Ascending aorta (tissue), 2 donors: ENCODE measurements at places on chromosomes 7 and 10. TPM values are rescaled to one million over a fixed set of nuclear protein-coding genes. Genes with fewer than 3 reads are reported as not detected.
A peak's percentile ranks its signal among the peaks of the same experiment; 100 is the strongest.

Gene AOAH
- total RNA-seq, result 0.75 TPM

- no peaks in the 10 kb centered on the region for H3K36me3 ChIP-seq
- H3K4me1 ChIP-seq, result no peaks in the 10 kb centered on the region
- no peak overlapping the region for H3K27ac ChIP-seq
- no peak for DNase-seq
- no peaks in the 10 kb centered on the region for H3K27me3 ChIP-seq
- H3K4me3 ChIP-seq, result no peak overlapping the region
Measured at GRCh38 chr7:110336423-110336822, 754.5 kb upstream of the LRRN3 start.

DNA sequence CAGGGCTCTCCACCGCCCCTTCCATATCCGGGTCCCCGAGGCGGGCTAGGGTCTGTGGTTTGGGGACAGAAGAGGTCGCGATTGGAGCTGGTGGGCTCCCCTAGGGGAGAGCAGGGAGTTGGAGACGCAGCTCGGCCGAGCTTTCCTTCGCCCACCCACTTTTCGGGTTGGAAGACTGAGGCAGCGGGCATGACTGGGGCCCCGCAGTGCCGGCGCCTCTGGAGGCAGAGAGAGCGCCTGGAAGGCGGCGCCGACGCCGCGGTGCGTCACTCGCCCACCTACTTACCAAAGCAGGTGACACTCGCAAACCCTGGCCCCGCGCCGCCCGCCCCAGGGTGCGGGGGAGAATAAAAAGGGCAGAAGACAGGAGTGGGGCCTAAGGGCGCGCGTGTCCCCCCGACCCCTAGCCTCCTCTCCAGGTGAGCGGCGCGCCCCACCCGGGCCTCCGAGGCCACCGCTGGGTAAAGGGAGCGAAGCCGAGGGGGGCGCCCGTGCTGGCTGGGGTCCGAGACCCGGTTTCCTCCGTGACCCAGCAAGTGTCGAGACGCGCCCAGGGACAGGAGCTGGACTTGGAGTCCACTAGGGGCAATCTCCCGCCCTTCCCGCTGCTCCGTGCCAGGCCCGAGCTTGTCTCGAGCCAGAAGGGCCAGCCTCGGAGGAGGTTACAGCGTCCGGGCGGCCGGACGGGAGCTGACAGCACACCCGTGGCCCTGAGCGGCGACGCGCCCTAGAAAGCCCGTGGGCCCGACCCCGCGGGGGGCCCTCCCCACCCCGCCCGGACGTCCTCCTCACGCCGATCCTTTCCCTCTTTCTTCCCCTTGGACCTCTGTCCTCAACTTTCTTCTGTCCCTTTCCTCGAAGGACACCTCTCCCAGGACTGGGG is 34.4 kb upstream of the GRID1 start:
- DNase-seq, result no peak
- H3K4me3 ChIP-seq, result peak overlapping the region; percentile 92
- H3K27ac ChIP-seq, result peak overlapping the region; percentile 96

Gene MEIG1
- total RNA-seq, result not detected

GRCh38 chr7:3688071-3688470 is 387.0 kb downstream of the SDK1 start:
- H3K27me3 ChIP-seq, result no peaks in the 10 kb centered on the region
- H3K4me1 ChIP-seq, result no peaks in the 10 kb centered on the region
- H3K27ac ChIP-seq, result no peak overlapping the region
- H3K4me3 ChIP-seq, result no peak overlapping the region
- DNase-seq, result no peak
